ENCODE measurements at places on chromosomes 13 and 19.

- peak; percentile 38 for DNase-seq
These were observed 1.8 kb downstream of the MBNL2 start for GRCh38 chr13:97223711-97224541.

- DNase-seq, result peak; percentile 32
These were observed 2.7 kb upstream of the RUBCNL start for GRCh38 chr13:46389457-46390451.

DNA sequence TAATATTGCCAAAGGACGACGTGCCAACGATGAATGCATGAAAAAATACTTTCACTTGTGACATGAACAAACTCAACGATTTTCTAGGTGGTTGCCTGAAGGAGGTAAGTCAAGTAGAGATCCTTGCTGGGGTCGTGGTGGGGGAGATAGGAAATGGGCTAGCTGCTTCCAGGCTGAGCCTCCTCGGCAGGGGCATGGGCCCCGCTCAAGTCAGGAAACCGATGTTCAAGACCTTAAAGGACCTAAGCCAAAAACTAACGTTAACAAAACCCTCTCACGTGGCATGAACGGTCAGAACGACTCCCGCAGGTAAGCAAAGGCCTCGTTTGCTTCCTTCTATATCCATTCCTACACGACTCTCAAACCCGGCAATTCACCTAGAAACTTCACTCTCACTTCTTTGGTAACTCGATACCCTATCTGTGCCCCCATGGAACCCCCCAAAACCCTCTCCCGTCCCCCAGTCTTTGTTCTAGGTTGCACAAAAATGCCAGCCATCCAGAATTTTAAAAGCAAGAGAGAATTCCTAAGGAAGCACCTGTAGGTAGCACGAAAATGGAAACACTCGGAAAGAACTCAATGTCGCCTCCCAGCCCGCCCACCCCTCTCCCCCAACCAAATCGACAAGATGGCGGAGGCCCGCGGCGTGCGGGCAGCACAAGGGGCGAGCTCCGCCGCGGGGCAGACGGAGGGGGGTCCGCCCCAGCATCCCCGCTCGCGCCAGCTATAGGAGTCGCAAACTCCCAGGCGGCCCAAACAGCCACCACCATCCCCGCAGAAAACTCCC is 13.6 kb downstream of the ACP4 start:
- no peak for DNase-seq

DNA sequence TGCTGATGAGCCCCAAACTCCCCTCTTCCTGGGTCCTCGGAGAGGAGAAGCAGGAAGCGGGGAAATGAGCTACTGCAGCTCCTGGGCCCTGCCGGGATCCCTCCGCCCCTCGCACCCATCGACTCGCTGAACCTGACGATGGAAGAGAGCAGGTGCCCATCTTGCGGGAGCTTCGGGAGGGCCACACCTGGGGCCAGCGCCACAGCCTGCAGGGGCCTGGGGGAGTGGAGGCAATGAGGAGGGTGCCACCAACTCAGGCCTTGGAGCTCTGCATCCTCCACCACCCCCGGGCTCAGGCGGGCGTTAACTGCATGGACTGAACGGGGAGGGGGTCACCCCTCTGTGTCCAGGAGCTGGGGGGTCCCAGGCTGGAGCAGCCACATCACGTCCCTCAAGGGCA is 8.3 kb downstream of the TCF3 start:
- no peak for DNase-seq

Data from activated T-cell treated with anti-CD3 and anti-CD28 coated beads, Interleukin-2, amount 50 U/mL, for 48 hours (primary cell).